ENCODE measurements at places on chromosomes 5 and 9.

DNA sequence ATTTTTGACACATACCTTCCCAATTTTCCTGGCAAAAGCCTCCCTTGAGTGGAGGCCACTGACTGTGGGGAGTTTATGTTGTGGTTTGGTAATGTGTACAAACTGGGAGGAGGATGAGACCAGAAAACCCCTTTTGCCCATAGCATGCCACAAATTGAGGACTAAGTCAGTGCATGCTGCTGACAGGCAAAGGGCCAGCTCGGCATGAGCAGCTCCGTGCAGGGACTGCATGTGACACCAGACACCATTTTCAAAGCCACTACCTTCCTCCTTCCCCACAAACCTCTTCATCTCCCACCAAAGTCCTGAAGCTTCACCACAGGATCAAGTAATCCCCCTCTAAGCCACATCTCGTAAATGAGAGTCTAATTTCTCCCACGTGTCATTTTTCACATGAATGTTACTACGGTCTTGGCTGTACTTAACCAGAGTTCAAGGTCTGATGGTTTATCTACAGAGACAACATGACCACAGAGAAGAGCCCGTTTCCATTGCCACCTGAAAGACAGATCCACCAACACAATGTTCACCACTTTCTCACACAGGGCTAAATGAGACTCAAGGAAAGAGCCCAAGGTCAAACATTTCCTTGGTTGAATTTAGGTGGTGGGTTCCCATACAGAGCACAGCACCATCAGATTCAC, 106.5 kb downstream of the NFIB start:
- no peak for DNase-seq

DNA sequence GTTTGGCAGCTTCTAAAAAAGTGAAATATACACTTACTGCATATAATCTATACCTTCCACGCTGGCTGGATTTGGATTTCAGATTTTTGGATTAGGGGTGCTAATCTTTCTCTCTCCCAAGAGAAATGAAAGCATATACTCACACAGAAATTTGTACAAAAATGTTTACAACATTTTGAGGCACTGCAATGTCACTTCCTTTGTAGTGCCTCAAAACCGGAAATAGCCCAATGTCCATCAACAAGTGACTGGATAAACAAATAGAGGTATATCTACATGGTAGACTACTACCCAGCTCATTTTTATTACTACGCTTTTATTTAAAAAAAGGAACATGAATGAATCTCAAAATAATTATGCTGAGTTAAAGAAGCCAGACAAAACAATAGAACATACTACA, 74.0 kb upstream of the MIER3 start:
- no peak for DNase-seq

- no peak for DNase-seq
Measured at GRCh38 chr5:97547999-97548738, 365.1 kb upstream of the RIOK2 start.

DNA sequence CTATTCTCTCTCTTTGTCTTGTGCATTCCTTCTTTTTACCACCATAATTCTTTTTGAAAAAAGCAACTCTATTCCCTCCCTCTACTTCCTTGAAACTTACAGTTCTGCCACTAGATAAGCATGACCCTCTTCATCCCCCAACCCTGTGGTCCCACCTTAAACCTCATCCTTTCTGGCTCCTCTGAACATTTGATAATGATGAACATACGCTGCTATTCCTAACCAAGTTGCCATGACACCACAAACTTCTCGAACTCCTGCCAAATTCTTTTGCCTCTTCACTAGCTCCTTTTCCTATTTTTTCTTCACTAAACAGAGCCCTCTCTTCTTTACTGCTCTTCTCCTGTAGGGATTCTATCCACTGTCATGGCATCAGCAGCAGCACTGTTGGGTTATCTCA, 57.1 kb downstream of the MOCS2 start:
- no peak for DNase-seq

DNA sequence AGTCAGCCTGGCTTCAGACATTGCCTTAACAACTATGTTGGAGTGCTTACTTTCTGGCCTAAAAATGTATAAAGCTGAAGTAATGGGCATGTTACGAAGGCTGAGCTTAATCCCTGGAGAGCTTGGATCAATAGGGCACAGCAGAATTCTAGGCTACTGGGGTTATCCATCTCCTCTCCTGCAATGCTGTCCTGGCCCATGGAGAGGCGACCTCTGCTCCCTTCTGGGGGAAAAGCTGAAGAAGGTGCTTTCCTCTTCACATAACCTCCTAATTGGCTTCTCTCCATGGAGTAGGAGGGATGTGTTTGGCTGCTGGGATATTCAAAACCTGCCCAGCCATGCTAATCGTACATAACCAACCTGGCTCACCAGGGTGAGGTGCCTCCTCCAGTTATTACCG, 403.5 kb downstream of the DMRT2 start:
- DNase-seq: no peak

DNA sequence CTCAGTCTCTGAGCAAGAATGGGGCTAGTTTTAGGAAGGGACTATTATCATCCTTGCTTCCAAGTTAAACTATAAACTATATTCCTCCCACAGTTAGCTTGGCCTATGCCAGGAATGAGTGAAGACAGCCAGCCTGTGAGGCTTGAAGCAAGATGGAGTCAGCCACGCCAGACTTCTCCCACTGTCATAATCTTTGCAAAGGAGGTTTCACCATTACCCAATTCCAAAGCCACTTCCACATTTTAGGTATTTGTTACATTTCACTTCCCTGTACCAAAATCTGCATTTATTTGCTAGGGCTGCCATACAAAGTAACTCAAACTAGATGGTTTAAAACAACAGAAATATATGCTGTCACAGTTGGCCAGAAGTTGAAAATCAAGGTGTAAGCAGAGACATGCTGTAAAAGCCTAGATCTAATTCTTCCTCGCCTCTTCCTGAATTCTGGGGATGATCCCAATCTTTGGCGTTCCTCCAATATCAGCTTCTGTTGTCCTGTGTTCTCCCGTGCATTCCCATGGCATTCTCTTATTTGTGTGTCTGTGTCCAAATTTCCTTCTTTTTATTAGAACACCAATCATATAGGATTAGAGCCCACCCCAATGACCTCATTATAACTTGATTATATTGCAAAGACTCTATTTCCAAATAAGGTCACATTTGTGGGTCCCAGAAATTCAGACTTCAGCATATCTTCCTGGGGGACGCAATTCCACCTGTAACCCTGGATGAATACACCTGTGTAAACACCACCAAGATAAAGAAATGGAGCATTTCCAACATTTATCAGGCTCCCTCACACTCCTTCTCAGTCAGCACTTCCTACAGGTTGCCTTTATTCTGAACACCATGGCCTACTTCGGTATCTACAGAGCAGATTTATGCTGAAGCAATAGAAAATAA, 126.8 kb downstream of the GCNT1 start:
- DNase-seq: no peak

- no peak for DNase-seq
Measured at GRCh38 chr5:14011089-14012020, 66.9 kb upstream of the DNAH5 start.

- peak; percentile 26 for DNase-seq
Measured at GRCh38 chr5:134124289-134125038, 10.0 kb downstream of the TCF7 start.

- no peak for DNase-seq
Measured at GRCh38 chr5:78320401-78320800, 25.9 kb upstream of the AP3B1 start.

DNA sequence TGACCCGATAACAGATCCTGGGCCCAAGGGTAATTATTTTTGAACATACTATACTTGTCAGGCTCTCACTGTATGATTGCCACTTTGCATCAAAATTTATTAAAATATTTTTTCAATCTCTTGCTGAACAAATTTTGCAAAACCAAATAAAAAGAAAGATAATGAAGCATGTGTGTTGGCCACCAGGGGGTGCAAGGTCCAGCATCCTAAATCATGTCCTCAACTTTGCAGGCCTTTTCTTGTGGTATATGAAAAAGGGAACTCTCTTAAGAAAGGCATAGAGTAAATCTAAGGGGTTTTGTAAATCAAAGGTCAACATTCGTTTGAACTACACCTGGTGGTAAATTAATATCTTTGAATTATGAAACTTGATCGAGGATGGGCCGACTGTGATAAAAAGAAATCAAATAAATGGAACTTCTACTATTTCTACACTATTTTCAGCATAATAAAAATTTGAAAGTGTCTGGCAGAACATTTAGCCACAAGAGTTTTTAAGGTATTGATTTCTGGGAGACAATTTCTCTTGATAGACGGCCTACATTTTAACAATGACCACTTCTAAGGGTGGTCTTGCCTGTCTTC, 676.5 kb downstream of the DMRTA1 start:
- DNase-seq: no peak

GRCh38 chr9:86301686-86302085, 19.3 kb upstream of the ISCA1 start:
- no peak for DNase-seq

- DNase-seq: no peak
Measured at GRCh38 chr9:107260437-107261081, 22.5 kb upstream of the RAD23B start.

GRCh38 chr5:36535859-36536615, 70.4 kb upstream of the SLC1A3 start:
- no peak for DNase-seq

DNA sequence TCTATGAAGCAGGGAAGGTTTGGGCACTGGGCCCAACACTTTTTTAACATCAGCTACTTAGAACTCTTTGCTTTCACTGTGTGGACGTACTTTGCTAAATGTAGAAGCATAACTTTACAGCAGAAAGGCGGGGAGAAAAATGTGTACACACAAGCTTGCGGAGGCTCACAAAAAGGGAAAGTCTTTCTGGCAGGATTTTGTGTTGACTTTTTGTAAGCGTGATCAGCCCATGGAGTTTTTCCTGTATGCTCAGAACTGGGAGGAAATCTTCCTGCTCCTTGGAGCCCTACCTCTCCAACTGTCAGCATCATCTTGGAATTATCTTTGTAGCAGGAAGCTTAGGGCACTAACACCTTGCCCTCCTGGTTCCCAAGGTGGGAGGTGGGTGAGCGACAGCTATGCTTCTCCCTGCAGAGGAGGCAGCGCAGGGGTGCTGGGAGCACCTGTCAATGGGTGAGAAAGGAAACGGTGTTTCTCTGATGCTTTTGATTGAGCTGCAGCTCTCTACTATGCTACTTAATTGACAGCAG, 321.9 kb downstream of the GADD45G start:
- DNase-seq: no peak

- no peak for DNase-seq
Measured at GRCh38 chr5:126897851-126898630, 121.1 kb downstream of the LMNB1 start.

DNA sequence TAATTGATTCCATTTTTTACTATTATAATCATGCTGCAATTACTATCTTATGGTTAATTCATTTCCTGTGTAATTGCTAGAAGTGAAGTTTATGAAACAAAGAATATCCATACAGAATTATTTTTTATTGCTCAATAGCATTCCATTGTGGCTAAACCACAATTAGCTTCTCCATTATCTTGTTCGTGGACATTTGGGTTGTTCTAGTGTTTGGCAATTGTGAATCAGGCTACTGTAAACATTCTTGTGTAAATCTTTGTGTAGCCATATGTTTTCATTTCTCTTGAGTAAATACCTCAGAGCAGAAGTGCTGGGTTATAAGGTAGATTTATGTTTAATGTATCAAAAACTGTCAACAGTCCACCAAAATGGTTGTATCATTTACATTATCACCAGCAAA, 341.1 kb downstream of the MAT2B start:
- DNase-seq: no peak

GRCh38 chr5:134171972-134172371, 4.8 kb downstream of the SKP1 start:
- no peak for DNase-seq

All from activated naive CD4-positive, alpha-beta T cell (primary cell).